ENCODE measurements at places on chromosomes 13 and 19.

DNA sequence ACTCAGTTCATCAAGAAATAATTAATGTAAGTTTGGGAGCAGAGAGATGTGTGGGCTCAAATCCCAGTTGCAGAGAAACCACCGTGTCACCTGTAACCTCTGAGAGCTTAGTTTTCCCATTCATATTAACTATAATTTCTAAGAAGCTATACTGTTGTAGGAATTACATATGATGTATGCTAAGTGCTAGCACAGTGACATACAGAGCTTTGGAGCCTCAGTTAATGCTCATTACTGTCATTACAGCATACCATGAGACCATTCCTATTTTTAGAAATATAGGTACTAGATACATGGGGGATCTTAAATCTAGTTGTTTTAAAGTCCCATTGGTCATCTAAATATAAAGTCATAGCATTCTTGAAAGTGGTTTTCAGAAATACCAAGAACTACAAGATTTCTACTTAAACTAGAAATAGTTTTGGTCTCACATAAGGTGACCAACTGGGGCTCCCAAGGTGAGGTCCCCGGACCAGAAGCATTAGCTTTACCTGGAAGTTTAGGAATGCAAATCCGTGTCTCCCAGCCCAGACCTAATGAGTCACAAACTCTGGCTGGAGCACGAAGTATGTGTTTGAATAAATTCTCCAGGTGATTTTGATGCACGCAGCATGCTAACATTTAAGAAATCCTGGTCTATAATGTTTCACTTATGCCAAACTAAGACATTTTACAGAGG is 144.6 kb downstream of the LACC1 start:
- no peak for DNase-seq

- no peak for DNase-seq
Measured at GRCh38 chr19:16363133-16363851, 38.7 kb downstream of the KLF2 start.

DNA sequence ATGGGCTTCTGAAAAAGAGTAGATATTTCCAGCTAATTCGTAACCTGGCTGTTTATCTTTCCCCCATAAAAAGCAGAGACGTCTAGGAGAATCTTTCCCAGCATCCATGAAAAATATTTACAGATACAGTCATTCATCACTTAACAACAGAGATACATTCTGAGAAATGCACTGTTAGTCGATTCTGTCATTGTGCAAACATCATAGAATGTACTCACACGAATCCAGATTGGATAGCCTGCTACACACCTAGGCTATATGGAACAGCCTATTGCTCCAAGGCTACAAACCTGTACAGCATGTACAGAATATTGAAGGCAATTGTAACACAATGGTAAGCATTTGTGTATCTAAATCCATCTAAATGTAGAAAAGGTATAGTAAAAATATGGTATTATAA is 530.2 kb upstream of the NBEA start:
- no peak for DNase-seq

DNA sequence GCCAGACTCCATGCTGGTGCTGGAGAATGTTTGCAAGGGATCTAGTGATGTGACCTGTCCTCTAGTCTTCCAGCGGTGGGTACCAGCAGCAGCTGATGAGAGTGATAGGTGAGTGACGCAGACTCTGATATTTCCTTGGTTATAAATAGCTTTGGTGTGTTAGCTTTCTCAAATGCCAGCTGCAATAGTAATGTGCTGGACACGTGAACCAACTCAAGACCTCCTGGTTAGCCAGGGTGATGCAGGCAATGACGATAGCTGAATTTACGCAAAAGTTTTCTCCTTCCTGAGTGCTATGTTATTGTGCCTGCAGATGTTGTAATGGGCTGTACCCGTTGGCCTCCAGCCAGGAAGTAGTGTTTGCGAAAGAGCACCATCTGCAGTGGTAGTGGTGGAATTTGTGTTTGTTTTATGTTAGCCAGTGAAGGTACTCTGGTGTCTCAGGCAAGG is 129.5 kb downstream of the CYSLTR2 start:
- DNase-seq, result peak; percentile 100

DNA sequence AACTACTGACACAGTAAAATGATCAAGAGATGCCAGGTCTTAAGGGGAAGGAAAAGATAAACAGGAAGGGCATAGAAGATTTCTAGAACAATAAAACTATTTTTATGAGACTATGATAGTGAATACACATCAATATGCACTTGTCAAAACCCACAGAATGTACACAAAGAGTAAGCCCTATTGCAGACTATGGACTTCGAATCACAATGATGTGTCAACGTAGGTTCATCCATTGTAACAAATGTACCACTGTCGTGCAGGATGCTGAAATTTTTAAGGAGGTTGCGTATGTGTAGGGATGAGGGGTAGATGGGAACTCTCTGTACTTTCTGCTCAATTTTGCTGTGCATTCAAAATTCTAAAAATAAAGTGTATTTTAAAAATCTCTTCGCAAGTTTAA is 171.9 kb downstream of the KLF12 start:
- no peak for DNase-seq
